ENCODE measurements at places on chromosomes 12 and 14. TPM values are rescaled to one million over a fixed set of nuclear protein-coding genes. Genes with fewer than 3 reads are reported as not detected.

DNA sequence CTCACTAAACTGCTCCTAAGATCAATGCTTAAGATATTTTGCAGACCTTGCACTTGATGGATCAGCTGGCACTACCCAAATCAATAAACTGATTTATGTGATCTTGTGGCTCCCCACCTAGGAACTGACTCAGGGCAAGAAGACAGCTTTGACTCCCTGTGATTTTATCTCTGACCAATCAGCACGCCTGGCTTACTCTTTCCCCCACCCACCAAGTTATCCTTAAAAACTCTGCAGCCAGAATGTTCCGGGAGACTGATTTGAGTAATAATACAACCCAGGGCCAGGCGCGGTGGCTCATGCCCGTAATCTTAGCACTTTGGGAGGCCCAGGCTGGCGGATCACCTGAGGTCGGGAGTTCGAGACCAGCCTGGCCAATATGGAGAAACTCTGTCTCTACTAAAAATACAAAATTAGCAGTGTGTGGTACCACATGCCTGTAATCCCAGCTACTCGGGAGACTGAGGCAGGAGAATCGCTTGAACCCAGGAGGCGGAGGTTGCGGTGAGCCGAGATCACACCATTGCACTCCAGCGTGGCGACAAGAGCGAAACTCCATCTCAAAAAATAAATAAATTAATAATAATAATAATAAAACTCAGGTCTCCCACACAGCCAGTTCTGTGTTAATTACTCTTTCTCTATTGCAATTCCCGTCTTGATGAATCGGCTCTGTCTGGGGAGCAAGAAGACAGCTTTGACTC, 12.0 kb downstream of the MORN3 start:
- H3K4me1 ChIP-seq: no peaks in the 10 kb centered on the region
- no peak for DNase-seq
- no peaks in the 10 kb centered on the region for H3K27me3 ChIP-seq
- no peak overlapping the region for H3K4me3 ChIP-seq
- no peak overlapping the region for H3K27ac ChIP-seq

DNA sequence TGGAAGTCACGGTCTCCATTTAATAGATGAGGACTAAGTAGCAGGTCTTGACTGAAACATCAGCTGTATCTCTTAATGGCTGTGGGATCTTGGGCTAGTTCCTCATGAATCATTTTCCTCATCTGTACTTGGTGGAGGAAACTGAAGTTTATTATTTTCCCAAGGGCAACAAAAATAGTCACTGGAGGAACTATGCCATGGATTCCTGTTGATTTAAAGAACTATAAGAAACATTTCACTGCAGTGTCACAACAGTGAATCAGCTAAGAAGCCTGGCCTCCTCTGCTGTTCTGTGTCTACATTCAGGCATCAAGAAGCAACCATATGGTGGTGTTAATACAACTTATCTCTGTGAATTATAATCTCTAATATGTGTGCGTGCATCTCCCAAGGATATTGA, 200.5 kb downstream of the STXBP6 start:
- H3K4me3 ChIP-seq: no peak overlapping the region
- no peaks in the 10 kb centered on the region for H3K4me1 ChIP-seq
- H3K27ac ChIP-seq: no peak overlapping the region

GRCh38 chr12:125406131-125406530, 340.9 kb downstream of the AACS start:
- H3K27ac ChIP-seq: no peak overlapping the region
- no peaks in the 10 kb centered on the region for H3K36me3 ChIP-seq
- H3K4me1 ChIP-seq: no peaks in the 10 kb centered on the region

GRCh38 chr14:102370305-102370809, 7.6 kb downstream of the TECPR2 start:
- no peak overlapping the region for H3K27ac ChIP-seq
- H3K36me3 ChIP-seq: peaks cover 4% of the 10 kb centered on the region
- DNase-seq: no peak
- no peaks in the 10 kb centered on the region for H3K27me3 ChIP-seq
- H3K4me1 ChIP-seq: peaks cover 36% of the 10 kb centered on the region

DNA sequence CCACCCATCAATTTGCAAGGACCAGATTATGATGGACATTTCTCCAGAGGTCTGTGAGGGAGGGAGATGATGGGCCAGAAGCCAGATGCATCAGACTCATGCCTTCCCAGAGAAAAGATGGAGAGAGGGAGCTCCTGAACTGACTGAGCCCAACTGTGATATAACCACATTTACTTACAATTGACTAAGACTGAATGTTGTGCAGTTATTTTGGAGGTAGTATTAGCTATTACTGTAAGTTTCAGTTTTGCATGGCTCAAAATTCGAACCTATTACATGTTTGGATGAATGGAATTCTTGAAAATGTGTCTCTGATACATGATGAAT, 211.1 kb upstream of the SFSWAP start:
- H3K4me3 ChIP-seq: no peak overlapping the region
- no peak overlapping the region for H3K27ac ChIP-seq
- H3K4me1 ChIP-seq: no peaks in the 10 kb centered on the region
- no peaks in the 10 kb centered on the region for H3K36me3 ChIP-seq
- DNase-seq: no peak

GRCh38 chr14:22980672-22981089, 1.7 kb downstream of the AJUBA start:
- peak; percentile 29 for DNase-seq
- H3K4me3 ChIP-seq: peak overlapping the region; percentile 89
- no peaks in the 10 kb centered on the region for H3K27me3 ChIP-seq
- H3K4me1 ChIP-seq: peaks cover 35% of the 10 kb centered on the region

DNA sequence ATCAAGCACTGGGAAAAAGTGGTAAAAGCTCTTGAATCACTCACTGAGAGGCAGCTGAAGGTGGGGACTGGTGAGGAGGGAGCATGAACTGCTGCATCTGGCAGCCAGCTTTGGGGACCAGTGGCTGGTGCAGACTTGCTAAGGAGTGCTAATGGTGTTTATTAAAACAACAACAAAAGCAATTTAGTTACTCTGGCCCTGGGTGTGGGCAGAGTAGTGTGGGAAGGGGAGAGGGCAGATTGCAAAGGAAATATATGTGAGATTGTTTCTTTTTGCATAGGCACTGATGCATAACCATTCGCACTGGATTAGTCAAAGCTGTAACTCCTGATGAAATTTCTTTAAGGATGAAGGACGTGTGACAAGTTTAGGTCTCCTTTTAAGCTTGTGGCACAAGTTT, 8.1 kb downstream of the TXNRD1 start:
- no peak for DNase-seq
- no peaks in the 10 kb centered on the region for H3K27me3 ChIP-seq
- H3K4me3 ChIP-seq: no peak overlapping the region
- H3K36me3 ChIP-seq: no peaks in the 10 kb centered on the region
- H3K4me1 ChIP-seq: peaks cover 8% of the 10 kb centered on the region
- H3K27ac ChIP-seq: no peak overlapping the region

DNA sequence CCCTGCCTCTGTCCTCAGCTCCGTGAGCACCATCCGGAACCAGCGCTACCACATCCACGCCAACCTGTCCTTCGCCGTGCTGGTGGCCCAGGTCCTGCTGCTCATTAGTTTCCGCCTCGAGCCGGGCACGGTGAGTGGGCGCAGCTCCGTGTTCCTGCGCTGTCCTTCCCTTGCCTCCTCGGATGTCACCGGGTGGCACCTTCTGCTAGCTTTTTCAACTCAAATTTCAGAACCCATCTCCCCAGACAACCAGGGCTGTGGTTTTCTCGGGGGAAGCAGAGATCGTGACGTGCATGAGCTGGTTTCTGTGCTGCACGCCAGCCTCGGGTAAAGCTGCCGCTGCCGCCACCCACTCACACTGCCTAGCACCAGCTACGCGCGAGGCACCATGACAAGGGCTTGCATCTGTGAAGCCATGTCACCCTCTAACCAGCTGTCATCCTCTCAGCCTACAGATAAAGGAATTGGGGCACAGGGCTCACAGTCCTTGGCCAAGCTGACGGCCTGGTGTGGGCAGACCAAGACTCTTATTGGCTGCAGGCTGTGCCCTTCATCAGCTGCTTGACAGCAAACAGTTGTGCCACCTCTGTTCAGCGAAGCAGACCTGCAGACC, 152.1 kb downstream of the ADGRD1 start:
- H3K27ac ChIP-seq: no peak overlapping the region
- H3K4me1 ChIP-seq: no peaks in the 10 kb centered on the region
- H3K27me3 ChIP-seq: no peaks in the 10 kb centered on the region
- H3K36me3 ChIP-seq: peaks cover 14% of the 10 kb centered on the region

DNA sequence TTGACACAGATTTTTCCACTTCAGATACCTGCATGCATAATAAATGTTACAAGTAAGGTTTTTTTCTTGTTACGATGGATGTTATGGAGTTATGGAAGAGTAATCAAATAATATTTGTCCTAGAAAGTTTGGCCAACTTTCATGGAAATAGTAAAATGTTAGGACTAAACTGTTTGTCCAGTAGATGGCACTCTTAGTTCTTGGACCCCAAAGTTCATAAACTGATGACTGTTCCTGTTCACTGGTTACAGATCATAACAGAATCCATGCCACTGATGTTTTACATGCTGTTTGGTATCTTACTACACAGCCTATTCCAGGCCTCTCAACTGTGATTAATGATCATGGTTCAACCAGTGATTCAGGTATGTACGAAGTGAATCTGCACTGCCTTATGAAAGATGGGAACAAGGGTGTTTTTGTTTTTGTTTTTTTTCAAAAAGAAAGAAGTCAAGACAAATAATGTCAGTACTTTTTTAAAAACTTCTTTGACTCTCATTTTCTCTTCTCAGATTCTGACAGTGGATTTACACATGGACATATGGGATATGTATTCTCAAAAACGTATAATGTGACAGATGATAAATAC, 48.8 kb upstream of the SLCO1C1 start:
- no peak for DNase-seq
- H3K27me3 ChIP-seq: no peaks in the 10 kb centered on the region
- peaks cover 83% of the 10 kb centered on the region for H3K36me3 ChIP-seq
- H3K4me1 ChIP-seq: no peaks in the 10 kb centered on the region

DNA sequence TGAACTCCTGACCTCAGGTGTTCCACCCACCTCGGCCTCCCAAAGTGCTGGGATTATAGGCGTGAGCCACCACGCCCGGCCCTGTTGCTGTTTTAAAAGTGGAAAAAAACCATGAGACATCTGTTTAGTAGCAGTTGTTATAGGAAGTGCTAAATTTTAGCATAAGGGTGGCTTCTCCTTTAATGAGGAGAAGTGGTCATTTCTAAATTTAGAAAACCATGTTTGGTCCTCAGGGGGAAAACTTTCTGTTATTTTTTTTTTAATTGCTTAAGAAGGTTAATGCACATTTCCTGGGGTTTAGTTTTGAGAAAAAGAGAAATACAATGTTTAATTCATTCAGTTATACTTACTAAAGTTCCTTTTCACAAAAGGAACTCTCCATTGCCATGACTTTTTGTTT, 102.1 kb downstream of the MYRFL start:
- H3K36me3 ChIP-seq: no peaks in the 10 kb centered on the region
- no peaks in the 10 kb centered on the region for H3K27me3 ChIP-seq
- H3K4me1 ChIP-seq: no peaks in the 10 kb centered on the region

GRCh38 chr12:11059784-11060183, 2.3 kb downstream of the TAS2R46 start:
- H3K4me3 ChIP-seq: no peak overlapping the region
- no peak overlapping the region for H3K27ac ChIP-seq
- H3K36me3 ChIP-seq: no peaks in the 10 kb centered on the region
- DNase-seq: no peak
- no peaks in the 10 kb centered on the region for H3K27me3 ChIP-seq

- no peak overlapping the region for H3K4me3 ChIP-seq
- no peak overlapping the region for H3K27ac ChIP-seq
- no peaks in the 10 kb centered on the region for H3K27me3 ChIP-seq
- DNase-seq: no peak
- no peaks in the 10 kb centered on the region for H3K4me1 ChIP-seq
Observed at GRCh38 chr12:39697108-39697507, 77.5 kb upstream of the ABCD2 start.

GRCh38 chr12:53820514-53821306, 68.9 kb upstream of the CISTR start:
- no peak overlapping the region for H3K4me3 ChIP-seq
- H3K36me3 ChIP-seq: no peaks in the 10 kb centered on the region
- H3K27ac ChIP-seq: no peak overlapping the region
- no peaks in the 10 kb centered on the region for H3K4me1 ChIP-seq

GRCh38 chr12:106049546-106049945, 89.2 kb downstream of the NUAK1 start:
- DNase-seq: no peak
- no peak overlapping the region for H3K27ac ChIP-seq
- H3K27me3 ChIP-seq: no peaks in the 10 kb centered on the region
- H3K36me3 ChIP-seq: no peaks in the 10 kb centered on the region
- no peak overlapping the region for H3K4me3 ChIP-seq

- H3K27ac ChIP-seq: no peak overlapping the region
- H3K27me3 ChIP-seq: peaks cover 3% of the 10 kb centered on the region
- H3K36me3 ChIP-seq: no peaks in the 10 kb centered on the region
- H3K4me1 ChIP-seq: no peaks in the 10 kb centered on the region
Observed at GRCh38 chr14:104926619-104927431, 2.1 kb downstream of the PLD4 start.

DNA sequence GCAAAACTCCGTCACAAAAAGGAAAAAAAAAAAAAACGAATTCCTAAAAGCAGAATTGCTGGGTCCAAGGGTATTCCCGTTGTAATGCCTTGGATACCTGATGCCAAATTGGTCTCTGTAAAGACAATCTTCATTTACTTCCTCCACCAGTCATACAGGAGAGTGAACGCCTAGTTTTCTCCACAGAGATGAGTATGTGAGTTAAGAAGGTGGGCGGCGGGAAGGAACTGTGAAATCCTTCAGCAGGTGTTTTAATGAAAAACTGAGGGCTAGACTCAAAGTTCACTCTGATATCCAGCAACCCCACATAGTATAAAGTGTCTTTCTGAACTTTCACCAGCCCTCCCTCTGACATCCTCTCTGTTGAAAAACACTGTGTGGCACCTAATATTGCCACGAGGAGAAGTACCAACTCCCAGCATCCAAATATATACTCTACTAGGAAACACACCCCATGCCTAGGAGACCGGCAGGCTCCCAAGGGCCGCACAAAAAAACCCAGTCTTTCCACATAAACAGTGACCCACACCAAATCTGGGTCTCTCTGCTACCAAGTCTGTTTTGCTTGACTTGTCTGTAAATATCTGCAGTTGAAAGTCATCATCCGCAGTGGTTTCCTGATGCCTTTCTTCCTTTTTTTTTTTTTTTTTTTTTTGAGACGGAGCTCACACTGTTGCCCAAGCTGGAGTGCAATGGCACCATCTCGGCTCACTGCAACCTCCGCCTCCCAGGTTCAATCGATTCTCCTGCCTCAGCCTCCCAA, 30.3 kb upstream of the FOXN3 start:
- no peak overlapping the region for H3K4me3 ChIP-seq
- no peaks in the 10 kb centered on the region for H3K27me3 ChIP-seq
- H3K36me3 ChIP-seq: no peaks in the 10 kb centered on the region
- no peak for DNase-seq

DNA sequence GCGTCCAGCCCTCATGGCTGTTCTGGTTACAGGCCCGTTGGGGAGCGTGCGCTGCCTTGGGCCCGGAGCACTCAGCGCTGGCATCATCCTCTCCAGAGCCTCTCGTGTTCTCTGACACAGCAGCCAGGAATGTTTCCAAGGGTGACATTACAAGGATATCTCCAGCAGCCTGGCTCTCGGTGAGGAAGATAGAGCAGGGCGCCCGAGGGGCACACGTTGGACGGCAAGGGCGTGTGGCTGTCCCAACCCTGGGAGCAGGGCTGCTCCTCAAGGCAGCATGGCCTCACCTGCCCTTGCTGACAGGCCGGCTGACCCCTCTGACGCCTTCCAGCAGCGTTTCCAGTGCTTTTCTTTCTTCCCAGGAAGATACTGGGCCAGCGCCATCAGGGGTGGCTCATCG, 14.4 kb downstream of the LRCOL1 start:
- H3K36me3 ChIP-seq: no peaks in the 10 kb centered on the region
- peaks cover 23% of the 10 kb centered on the region for H3K4me1 ChIP-seq
- H3K27me3 ChIP-seq: peaks cover 32% of the 10 kb centered on the region
- no peak overlapping the region for H3K4me3 ChIP-seq
- H3K27ac ChIP-seq: no peak overlapping the region
- DNase-seq: peak; percentile 61

MSI1 gene
- total RNA-seq: 5.8 TPM

GPR68 gene
- total RNA-seq: 0.64 TPM

RNFT2 gene
- total RNA-seq: 1.7 TPM

PLCZ1 gene
- not detected for total RNA-seq

KRT78 gene
- not detected for total RNA-seq

All from heart left ventricle (tissue), 16 donors.